ENCODE measurements at places on chromosomes 5 and 9.
A peak's percentile ranks its signal among the peaks of the same experiment; 100 is the strongest.

DNA sequence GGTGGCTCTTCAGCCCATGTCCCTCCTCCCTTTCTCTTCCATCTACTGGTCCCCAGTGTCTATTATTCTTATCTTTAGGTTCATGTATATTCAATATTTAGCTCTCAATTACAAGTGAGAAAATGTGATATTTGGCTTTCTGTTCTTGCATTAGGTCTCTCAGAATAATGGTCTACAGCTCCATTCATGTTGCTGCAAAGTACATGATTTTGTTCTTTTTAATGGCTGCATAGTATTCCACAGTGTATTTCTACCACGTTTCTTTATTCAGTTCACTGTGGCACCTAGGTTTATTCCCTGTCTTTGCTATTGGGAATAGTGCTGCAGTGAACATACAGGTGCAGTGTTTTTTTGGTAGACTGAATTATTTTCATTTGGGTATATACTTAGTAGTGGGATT is 1308.8 kb downstream of the EFNA5 start:
- DNase-seq, result no peak

GRCh38 chr5:169728418-169728817 is 91.3 kb downstream of the DOCK2 start:
- no peak for DNase-seq

GRCh38 chr5:78004559-78004958 is 228.4 kb upstream of the TBCA start:
- no peak for DNase-seq

DNA sequence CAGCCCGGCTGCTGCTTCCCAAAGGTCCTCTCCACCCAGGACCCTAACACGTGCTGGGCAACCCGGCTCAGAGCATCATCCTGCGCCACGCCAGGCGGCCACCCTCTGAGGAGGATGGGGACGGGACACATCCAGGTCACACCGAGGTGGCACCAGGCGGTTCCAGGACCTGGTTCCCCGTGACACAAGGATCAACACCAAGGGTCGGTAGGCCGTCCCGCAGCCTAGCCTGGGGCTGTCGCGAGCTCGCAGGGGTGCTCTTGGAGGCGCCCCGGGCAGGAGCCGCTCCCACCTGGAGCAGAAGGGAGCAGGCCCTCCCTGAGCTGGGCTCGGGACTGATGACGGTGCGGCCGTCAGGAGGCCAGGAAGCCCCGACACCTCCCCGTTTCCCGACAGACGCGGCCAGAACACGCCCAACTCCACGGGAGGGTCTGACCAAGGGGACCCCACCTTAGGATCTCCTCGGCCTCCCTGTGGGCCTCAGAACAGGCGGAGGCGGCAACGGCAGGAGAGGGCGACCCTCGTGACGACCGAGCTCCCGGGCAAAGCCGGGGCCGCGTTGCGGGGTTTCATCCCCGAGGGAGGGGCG is 6.3 kb downstream of the EXD3 start:
- DNase-seq, result no peak

GRCh38 chr9:31519424-31519823 is 865.0 kb upstream of the ACO1 start:
- DNase-seq, result no peak

GRCh38 chr9:113613815-113614413 is 150.4 kb downstream of the RGS3 start:
- no peak for DNase-seq

- no peak for DNase-seq
Measured at GRCh38 chr9:37775216-37775919, 9.5 kb downstream of the EXOSC3 start.

DNA sequence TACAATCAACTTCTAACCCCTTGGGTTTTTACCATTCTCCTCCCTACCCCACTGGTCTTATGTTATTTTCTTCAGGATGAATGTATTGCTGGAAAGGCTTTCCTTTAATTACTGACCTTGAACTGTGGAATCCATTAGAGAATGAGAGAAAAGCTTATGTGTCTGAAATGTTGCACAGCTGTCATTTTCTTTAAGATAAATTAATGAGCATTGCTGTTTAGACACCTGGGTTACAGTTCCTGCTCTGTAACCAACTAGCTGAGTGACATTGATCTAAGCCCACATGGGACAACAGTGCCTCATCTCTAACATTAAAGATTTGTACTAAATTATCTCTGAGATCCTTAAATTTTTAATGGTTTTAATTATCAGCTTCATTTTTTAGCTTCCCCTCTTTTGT is 507.0 kb downstream of the TAF11L14 start:
- DNase-seq, result no peak

GRCh38 chr9:116154976-116155697 is 1.5 kb downstream of the PAPPA start:
- DNase-seq, result peak; percentile 75

DNA sequence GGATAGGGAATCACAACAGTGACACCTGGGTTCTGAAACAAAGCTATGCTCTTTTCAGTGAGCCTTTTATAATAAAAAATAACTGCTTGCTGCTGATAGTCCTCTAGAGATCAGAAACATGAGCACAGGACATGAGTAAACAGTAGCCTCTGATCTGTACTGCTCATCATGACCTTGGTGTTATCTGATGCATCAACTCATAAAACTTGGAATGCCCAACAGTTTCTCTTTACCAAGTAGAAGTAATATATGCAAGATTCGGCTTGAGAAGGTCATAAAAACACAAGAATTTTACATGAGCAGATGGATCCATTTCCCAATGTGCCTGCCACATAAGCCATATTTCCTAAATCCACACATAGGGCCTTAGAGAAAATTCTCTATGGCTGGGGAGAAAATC is 318.3 kb upstream of the GRAMD2B start:
- no peak for DNase-seq

DNA sequence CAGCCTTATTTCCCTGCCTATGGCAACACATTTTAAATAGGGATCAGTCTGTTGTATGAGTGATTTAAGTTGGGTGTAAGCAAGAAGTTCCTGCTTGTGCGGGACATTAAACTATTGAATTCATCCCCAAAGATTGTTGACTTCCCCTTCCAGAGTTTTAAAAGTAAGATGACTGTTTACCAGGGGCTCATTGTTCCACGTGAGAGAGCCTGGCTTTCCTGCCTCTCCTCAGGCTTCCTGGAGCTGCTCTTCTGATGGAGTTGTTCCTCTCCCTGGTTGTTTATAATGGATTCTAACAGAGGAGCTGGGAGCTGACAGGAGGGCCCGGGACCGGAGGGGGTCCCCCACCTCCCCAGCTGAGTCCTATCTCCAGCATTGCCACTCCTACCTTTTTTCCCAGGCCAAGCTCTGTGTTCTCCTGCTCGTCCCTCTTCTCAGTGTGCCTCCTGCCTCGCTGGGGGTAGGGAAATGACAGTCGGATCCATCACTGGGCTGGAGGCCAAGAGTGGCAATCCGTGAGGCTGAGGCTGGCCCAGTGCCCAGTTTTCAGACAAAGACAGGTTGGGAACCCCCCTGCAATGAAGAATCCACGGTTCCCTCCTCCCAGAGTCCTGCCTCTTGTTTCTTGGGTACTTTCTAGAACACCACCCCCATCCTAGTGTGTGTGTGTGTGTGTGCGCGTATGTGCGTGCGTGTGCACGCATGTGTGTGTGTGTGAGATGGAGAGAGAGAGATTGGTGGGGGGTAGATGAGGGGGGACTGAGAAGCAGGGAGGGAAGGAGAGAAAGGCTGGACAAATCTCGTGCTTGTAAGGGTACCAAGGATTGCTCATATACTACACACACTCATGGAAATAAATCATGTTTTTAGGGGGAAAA is 123.7 kb upstream of the NFIB start:
- peak; percentile 64 for DNase-seq

DNA sequence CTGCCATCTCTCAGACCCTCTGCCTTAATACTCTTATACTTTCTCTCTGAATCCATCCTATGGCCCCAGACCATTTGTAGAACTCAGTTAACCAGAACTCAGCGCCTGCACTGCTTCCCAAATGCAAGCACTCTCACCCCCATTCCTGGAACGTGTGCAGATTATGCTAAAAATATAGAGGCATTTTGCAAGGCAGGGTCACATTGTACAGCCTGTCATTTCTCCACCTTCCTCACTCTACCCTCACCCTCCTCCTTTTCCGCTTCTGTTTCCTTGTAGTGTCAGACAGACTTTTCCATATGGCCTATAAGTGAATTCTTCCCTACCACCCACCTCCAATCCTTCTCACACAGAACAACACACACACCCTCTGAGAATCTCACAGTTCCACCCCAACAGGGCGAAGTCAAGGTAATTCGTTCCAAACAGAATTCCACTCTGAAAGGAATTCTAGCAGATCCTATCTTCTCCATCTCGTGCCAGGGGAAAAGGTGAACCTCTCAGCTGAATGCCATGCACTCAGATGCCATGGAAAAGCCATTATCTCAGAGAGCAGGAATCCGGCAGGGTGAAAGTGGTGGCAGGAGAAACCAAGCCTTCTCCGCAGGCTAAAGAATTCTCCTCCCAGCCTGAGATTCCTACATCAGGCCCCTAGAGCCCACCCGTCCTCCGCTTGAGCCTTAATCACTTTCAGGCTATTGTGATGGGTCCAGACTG is 25.3 kb downstream of the GGTA1 start:
- DNase-seq, result no peak

GRCh38 chr9:98219364-98219716 is 26.9 kb upstream of the CORO2A start:
- no peak for DNase-seq

DNA sequence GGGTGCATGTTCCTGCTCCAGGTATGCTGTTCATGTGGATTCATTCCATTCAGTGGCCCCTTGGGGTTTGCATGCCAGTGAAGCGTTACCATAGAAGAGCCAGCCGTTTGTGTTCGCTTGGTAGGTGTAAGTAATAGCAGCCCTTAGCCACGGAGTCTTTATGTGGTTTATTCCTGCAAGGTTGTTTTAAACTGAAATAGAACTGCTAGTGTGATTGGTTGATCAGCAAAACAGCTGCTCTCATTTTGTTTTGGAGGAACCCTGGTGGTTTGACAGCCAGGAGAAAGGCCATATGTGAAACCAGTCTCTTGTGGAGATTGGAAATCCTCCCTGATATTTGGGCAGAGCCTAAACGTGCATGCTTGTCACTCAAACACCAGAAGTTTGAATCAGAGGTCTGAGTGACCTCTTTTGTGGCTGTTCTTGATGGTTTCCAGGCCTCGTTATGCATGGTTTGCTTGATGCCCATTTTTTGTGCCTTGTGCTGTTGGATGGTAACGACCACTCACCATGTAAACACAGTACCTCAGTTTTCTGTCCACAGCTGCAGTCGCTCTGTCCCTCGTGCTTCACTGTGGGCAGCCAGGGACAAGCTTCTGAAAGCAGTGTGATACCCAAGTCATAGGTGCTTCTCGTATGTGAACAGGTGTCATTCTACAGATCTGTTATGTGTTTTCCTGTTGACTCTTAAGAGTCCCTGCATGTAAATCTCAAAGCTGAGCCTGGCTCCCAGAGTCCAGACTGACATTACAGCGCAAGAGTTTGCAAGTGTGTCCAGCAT is 58.3 kb upstream of the NXNL2 start:
- no peak for DNase-seq

DNA sequence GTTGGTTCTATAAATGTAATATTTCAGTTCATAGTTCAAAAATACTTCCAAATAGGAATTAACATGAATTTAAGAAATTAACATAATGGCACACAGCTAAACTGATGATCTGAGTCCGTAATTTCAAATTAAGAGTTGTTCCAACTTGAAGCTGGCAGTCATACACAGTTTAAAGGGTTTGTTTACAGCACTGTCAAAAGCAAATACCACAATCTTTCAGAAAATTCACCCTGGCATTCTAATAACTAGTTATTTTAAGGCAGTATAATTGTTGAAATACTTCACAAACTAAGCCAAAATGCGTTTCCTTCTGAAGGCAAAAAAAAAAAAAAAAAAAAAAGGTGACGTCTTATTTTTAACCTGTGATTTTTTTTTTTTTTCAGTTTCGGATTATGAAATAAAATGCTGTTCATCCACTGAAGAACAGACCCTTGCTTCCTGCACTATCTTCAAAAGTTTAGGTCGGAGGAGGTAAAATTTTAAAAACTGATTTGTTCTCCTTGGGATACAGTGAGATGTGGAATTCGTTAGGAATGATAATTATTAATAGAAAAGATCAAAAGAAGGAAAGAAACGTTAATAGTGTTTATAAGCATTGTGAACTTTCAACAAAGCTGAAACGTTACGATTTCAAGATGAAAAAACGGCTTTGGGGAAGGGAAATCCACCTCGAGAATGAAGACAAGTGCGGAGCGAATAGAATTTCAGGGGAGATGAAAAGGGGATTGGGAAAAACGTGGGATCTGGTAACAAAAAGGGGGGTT is 850 bp downstream of the IL6ST start:
- peak; percentile 40 for DNase-seq

- DNase-seq, result no peak
Measured at GRCh38 chr5:144779368-144779767, 608.7 kb downstream of the KCTD16 start.

GRCh38 chr9:134635351-134636148 is 6.1 kb upstream of the COL5A1 start:
- no peak for DNase-seq

GRCh38 chr9:136759436-136760325 is 1.6 kb upstream of the LCN8 start:
- DNase-seq, result no peak

DNA sequence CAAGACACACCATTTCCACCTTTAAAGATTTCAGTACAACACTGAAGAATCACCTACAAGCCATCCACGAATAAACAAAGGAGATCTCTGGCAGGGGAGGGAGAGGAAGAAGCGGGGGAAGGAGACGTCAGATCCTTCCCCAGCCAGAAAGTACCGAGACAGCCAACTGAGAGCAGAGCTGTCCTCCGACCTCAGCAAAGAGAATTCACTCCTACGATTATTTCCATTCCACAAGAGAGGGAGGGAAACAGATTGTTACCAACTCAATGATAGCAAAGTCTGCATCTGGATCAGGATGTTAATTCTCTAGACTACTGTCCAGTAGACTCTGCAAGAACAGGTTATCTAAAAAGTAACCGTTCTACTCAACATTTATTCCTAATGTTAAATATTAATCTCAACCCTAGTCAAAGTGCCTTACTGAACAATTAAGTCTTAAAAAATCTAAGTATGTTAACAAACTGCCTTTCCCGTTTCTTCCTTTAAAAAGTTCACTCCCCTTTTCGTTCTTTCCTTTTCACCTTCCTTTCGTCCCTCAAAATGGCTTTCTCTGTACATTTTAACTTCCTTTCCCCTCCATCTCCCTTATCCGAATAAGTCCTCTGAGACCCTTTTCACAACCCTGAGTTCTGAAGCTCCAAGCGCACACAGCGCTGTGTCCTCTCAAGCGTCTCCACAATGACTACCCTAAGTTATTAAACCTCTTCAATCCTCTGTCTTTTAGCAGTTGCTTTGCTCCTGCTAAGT is 1.4 kb downstream of the CHD1 start:
- DNase-seq, result no peak

GRCh38 chr9:111066468-111066867 is 28.2 kb upstream of the LPAR1 start:
- no peak for DNase-seq

Data from SJSA1 (cell line).